Lung (tissue), 17 donors: ENCODE measurements at places on chromosomes 1 and 21. TPM values are rescaled to one million over a fixed set of nuclear protein-coding genes. Genes with fewer than 3 reads are reported as not detected.

DNA sequence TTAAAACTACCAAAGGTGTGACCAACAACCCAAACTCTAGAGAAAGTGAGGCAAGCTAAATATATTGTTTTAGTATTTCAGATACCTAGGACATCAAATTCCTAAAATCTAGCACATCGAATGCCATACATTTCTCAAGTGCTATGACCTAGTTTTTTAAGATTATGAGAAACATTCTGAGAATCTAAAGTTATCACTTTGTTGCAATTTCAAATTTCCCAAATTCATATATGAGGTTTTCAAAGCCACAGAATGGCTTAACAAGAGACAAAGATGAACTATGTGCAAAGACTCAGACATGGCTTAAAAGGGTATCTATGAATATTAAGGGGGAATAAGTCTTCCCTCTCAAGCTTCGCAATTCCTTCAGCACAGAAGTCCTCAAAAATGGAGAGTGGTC, 6.8 kb downstream of the SCYL3 start:
- peaks cover 22% of the 10 kb centered on the region for H3K36me3 ChIP-seq
- H3K27me3 ChIP-seq = no peaks in the 10 kb centered on the region
- peaks cover 5% of the 10 kb centered on the region for H3K4me1 ChIP-seq
- DNase-seq = no peak

SMIM1 gene
- 10.7 TPM for polyA plus RNA-seq

GRCh38 chr1:219790834-219791615, 137.3 kb downstream of the SLC30A10 start:
- no peaks in the 10 kb centered on the region for H3K36me3 ChIP-seq
- H3K4me3 ChIP-seq = no peak overlapping the region
- H3K27ac ChIP-seq = no peak overlapping the region

DNA sequence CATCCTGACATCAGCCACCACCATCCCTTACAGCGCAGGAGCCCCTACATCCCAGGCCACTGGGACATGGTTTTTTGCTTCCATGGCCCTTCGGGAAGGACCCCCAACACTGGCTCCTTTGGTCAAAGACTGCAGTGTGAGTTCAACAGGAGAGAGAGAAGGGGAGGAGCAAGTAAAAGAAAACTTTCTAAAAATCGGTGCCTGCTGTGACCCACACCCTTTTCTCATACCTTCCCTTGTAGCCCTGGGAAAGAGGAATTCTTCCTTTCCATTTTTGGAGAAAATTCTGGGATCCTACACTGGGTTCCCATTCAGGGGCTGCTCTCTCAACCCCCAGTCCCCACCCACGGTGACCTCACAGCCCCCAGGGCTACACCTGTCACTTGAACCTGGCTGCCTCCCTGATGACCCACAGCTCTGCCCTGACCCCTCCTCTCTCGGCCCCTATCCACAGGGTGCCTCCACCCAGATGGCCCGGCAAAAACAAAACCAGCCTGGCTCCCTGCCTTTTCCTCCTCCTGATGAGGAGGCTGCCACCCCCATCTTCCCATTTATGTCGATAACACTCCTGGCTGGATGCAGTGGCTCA, 7.6 kb downstream of the PADI4 start:
- no peaks in the 10 kb centered on the region for H3K36me3 ChIP-seq
- no peaks in the 10 kb centered on the region for H3K4me1 ChIP-seq
- H3K27me3 ChIP-seq = no peaks in the 10 kb centered on the region
- no peak overlapping the region for H3K27ac ChIP-seq

DNA sequence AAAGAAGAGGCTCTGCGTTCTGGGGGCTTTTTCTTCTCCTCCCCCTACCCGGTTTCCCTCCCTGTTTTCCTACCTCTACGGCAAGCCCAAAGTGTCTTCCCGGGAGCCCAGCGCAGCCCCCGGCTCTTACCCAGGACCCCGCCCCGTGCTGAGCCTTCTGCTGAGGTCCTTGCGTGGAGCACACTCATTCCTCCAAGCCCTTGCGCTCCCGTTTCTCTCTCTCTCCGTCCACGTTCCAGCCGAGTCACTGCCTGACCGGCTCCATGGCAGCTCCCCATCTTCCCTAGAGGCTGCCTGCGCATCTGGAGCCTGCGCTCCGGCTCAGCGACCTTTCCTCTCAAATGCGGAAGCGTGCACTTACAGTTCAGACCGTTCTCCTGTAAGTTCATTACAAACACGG, 24.9 kb upstream of the PDXK start:
- H3K36me3 ChIP-seq = peaks cover 11% of the 10 kb centered on the region

GRCh38 chr1:227782226-227782625, 33.2 kb upstream of the PRSS38 start:
- H3K27ac ChIP-seq = no peak overlapping the region
- no peak for DNase-seq
- H3K4me1 ChIP-seq = peaks cover 11% of the 10 kb centered on the region
- peaks cover 8% of the 10 kb centered on the region for H3K27me3 ChIP-seq

DNA sequence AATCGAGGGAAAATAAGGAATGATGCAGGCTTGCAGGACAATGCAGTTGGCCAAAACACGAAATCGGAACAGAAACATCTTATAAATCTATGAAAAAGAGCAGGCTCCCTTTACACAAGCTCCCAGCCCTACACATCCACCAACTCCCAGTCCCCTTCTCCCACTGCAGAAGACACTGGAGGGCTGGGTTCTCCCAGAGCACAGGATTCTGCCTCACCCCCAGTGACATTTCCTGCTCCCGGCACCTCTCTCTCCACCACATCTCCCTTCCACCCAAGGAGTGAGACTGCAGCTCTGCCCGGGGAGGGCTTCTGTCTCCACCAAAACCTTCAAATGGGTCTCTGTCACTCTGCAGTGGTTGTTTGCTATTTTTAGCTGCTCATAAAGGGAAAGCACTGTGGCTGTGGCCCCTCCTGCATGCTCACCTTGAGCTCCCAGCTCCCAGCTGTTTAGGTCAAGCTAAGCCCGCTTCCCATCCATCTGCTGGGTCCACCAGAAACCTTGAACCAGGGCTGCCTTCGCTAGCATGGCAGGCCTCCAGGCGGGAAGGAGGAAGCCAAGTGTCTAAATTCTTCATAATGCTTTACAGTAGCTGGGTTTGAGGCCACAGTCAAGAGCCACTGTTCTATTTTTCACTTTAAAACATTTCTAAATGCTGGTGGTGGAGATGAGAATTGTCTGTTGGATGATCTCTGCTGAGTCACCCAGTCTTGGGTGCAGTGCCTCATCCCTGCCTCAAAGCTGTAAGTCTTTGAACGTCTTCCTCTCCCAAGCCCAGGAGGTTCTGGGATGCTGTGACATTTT, 3.3 kb upstream of the C2CD2 start:
- peak overlapping the region; percentile 2 for H3K27ac ChIP-seq
- peaks cover 10% of the 10 kb centered on the region for H3K4me1 ChIP-seq
- peak; percentile 46 for DNase-seq

FCRL2 gene
- 1.1 TPM for polyA plus RNA-seq

GRCh38 chr21:46119144-46119636, 21.3 kb downstream of the COL6A2 start:
- no peaks in the 10 kb centered on the region for H3K4me1 ChIP-seq
- H3K27ac ChIP-seq = no peak overlapping the region
- no peak for DNase-seq
- H3K36me3 ChIP-seq = peaks cover 43% of the 10 kb centered on the region

AK5 gene
- not detected for polyA plus RNA-seq

- H3K36me3 ChIP-seq = no peaks in the 10 kb centered on the region
- H3K27me3 ChIP-seq = no peaks in the 10 kb centered on the region
- no peaks in the 10 kb centered on the region for H3K4me1 ChIP-seq
- no peak for DNase-seq
Measured at GRCh38 chr1:243213045-243213787, 41.9 kb downstream of the CEP170 start.

DNA sequence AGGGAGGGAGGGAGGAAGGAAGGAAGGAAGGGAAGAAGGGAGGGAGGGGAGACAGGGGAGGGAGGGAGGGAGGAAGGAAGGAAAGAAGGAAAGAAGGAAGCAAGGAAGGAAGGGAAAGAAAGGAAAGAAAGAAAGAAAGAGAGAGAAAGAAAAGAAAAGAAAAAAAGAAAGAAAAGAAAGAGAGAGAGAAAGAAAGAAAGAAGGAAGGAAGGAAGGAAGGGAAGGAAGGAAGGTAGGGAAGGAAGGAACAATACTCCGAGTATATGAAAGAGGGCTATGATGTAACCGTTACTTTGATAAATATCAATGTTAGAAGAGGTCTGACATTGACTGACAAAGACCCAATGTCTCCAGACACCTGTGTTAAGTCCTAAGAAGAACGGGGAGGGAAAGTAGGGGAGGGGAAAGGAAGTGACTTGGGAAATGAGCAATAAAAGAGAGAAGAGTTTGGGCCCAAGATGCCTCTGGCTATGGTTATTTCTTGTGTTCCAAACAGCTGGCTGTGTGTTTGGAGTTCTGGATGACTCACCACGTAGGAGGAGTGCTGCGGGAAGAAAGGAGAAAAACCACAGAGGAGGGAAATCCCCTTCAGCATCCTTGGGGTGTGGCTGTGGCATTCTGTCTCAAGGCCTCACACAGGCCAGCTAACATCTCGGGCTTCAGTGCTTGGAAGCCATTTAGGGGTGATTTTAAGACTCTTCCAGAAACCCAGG, 37.0 kb upstream of the RXRG start:
- DNase-seq = peak; percentile 26
- H3K27me3 ChIP-seq = no peaks in the 10 kb centered on the region
- no peak overlapping the region for H3K4me3 ChIP-seq
- no peak overlapping the region for H3K27ac ChIP-seq
- peaks cover 7% of the 10 kb centered on the region for H3K4me1 ChIP-seq

GRCh38 chr1:161171191-161171590, 5.0 kb downstream of the PPOX start:
- H3K36me3 ChIP-seq = peaks cover 34% of the 10 kb centered on the region
- no peak for DNase-seq
- H3K4me1 ChIP-seq = peaks cover 5% of the 10 kb centered on the region
- no peak overlapping the region for H3K27ac ChIP-seq

GRCh38 chr1:114341856-114342255, 169.1 kb downstream of the TRIM33 start:
- DNase-seq = no peak
- no peaks in the 10 kb centered on the region for H3K27me3 ChIP-seq
- H3K4me3 ChIP-seq = no peak overlapping the region
- H3K36me3 ChIP-seq = no peaks in the 10 kb centered on the region

FMO4 gene
- polyA plus RNA-seq = 2.2 TPM

ALPL gene
- polyA plus RNA-seq = 220 TPM

- no peak overlapping the region for H3K27ac ChIP-seq
- H3K4me1 ChIP-seq = no peaks in the 10 kb centered on the region
- H3K4me3 ChIP-seq = no peak overlapping the region
- no peak for DNase-seq
- H3K27me3 ChIP-seq = no peaks in the 10 kb centered on the region
Measured at GRCh38 chr1:215201283-215201682, 118.7 kb downstream of the KCNK2 start.

DNA sequence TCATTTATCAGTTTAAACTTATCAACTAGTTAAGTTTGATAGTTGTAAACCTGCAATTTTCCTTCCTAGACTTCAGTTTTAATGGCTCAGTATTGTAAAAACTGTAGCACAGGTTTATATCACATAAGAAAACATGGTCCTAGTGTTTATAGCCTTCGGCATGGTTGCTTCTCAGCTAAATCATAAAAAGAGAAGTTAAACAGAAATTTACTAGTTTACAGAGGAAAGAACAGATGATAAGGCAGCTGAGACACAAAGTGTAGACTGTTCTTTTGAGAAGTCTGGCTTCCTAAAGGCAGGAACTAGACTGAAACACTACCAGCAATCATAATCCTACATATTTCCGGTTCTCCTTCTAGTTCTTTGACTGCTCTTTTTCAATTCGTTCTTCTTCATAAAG, 39.8 kb downstream of the WNT2B start:
- H3K27me3 ChIP-seq = no peaks in the 10 kb centered on the region
- H3K36me3 ChIP-seq = peaks cover 15% of the 10 kb centered on the region
- no peak overlapping the region for H3K27ac ChIP-seq
- H3K4me3 ChIP-seq = no peak overlapping the region
- DNase-seq = no peak

DNA sequence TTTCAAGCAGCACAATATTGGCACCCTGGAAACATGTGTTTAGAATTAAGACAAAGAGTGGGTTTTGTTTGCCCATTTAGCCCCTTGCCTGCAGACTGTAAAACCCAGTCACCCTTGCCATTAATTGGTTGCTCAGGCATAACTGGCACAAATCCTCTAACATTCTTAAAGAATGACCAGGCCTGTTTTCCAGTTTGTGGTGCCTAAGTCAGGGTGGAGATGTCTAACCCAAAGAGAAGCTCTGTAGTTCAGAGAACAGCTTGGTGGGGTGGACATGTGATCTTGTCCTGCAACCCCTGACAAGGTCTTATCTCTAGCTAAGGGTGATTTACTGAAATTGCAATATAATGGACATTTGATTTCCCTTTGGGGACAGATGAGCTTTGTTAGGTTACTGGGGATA, 8.8 kb upstream of the ANGPTL7 start:
- H3K36me3 ChIP-seq = peaks cover 3% of the 10 kb centered on the region
- no peak for DNase-seq
- H3K27me3 ChIP-seq = no peaks in the 10 kb centered on the region
- no peak overlapping the region for H3K27ac ChIP-seq

GRCh38 chr21:46545363-46545762, 59.5 kb downstream of the S100B start:
- DNase-seq = no peak
- no peaks in the 10 kb centered on the region for H3K27me3 ChIP-seq
- H3K4me3 ChIP-seq = no peak overlapping the region
- H3K4me1 ChIP-seq = no peaks in the 10 kb centered on the region
- peaks cover 58% of the 10 kb centered on the region for H3K36me3 ChIP-seq

- no peak overlapping the region for H3K27ac ChIP-seq
- no peaks in the 10 kb centered on the region for H3K36me3 ChIP-seq
- H3K4me3 ChIP-seq = no peak overlapping the region
- H3K4me1 ChIP-seq = no peaks in the 10 kb centered on the region
- no peaks in the 10 kb centered on the region for H3K27me3 ChIP-seq
Measured at GRCh38 chr1:195765099-195765498, 843.1 kb downstream of the KCNT2 start.

LCE2B gene
- not detected for polyA plus RNA-seq

TMEM79 gene
- polyA plus RNA-seq = 4.6 TPM

PDE9A gene
- 5.3 TPM for polyA plus RNA-seq

- no peak overlapping the region for H3K4me3 ChIP-seq
- no peaks in the 10 kb centered on the region for H3K27me3 ChIP-seq
- no peaks in the 10 kb centered on the region for H3K36me3 ChIP-seq
- H3K27ac ChIP-seq = no peak overlapping the region
Measured at GRCh38 chr1:29453502-29454240, 217.3 kb downstream of the PTPRU start.

ELAVL4 gene
- 0.03 TPM for polyA plus RNA-seq

C21orf91 gene
- polyA plus RNA-seq = 2.8 TPM

GRCh38 chr1:246152986-246153431, 354.1 kb downstream of the SMYD3 start:
- no peak overlapping the region for H3K27ac ChIP-seq
- H3K4me1 ChIP-seq = no peaks in the 10 kb centered on the region
- no peaks in the 10 kb centered on the region for H3K36me3 ChIP-seq
- no peak for DNase-seq

TLR5 gene
- 3.0 TPM for polyA plus RNA-seq
